ENCODE measurements at places on chromosomes 6 and 20.

- no peak for DNase-seq
These were observed 5.5 kb upstream of the CTCFL start for GRCh38 chr20:57530327-57530981.

DNA sequence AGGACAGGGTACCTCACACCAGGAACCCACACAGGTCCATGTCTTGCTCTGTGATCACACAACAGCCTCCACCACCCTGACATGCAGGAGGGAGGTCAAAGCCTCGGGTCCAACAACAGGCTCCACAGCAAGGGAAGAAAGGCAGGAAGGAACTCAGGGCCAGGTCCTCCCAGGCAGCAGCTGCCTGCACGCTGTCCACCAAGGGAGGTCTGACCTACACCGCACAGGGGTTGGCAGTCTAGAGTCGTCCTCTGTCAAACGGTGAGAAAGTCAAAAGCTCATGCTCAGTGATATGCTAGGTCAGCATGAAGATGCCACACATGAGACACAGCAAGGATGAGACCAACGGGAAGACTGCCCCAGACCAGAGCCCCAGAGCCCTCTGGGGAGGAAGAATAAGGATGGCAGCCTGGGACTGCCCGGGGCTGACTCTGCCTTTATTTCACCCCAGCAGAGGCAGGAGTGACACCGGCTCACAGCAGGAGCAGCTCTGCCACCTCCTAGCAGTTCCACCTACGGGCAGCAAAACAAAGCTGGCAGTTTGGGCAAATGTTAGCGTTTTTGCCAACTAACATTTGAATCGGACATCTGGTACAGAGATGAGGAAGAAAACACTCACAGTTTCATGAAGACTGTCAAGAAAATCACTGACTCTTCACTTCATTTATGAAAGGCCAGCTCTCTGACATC is 8.5 kb downstream of the GMEB2 start:
- DNase-seq = no peak

GRCh38 chr6:35402136-35402855 is 49.8 kb upstream of the FANCE start:
- no peak for DNase-seq

DNA sequence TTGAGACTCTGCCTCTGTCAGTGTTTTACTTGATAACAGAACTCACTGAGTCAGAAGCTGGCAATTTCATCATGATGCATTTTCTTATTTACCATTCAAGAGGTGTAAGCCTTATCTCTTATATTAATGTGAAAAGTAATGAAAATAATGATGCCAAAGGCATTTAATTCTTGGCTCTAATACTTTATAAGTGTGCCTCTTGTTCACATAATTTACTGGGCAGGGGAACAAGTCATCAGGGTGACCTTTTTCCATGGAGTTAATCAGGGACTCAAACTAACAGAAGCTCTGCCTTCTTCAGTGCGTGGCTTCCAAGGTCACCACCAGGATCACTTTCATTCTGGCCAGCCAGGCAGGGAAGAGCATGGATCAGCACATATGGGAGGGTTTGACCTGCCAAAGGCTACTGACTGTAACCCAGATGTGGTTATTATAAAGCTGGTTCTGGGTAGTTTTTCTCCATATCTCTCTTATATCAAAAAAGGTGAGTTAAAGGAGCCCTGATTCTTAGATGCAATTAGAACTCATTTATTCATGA is 5.2 kb upstream of the PLCB1 start:
- DNase-seq = no peak

DNA sequence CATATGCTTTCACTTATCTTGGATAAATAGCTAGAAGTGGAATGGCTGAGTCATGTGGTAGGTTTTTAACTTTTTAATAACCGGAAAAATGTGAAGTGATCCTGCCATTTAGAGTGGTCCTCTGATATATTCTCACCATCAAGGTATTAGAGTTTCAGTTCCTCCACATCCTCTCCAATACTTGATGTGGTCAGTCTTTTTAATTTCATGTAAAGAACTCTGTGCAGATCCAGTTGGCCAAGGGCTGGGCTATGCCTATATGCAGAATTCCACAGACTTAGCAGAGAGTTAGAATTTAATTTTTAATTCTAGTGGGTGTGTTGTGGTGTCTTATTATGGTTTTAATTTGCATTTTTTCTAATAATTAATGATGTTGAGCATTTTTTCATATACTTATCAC is 141.1 kb downstream of the SYCP2 start:
- DNase-seq = no peak
